ENCODE measurements at places on chromosomes 5 and 9.

GRCh38 chr5:78339617-78340436 is 20.6 kb upstream of the SCAMP1 start:
- no peak for DNase-seq

- DNase-seq, result no peak
Observed at GRCh38 chr5:115809946-115810345, 6.5 kb downstream of the CDO1 start.

DNA sequence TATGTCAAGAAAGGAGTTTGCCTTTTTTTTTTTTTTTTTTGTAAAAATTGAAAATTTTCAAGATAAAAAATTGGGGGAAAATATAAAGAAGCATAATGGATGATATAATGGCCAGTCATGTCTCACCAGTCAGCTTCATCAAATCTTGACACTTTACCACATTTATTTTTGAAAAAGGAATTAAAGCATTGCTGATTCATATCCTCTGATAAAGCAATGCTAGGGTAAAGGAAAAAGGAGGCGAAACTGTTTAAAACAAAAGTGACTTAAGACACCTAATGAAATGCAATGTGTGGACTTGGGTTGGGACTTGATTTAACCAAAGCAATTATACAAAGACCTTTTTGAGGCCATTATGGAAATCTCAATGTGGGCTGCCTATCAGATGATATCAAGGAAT is 208.5 kb downstream of the ARHGAP26 start:
- DNase-seq, result no peak

GRCh38 chr5:72074251-72074650 is 33.0 kb upstream of the MAP1B start:
- DNase-seq, result no peak

Data from GM04503 (cell line).